ENCODE measurements at places on chromosomes 2 and 18. TPM values are rescaled to one million over a fixed set of nuclear protein-coding genes. Genes with fewer than 3 reads are reported as not detected.

DNA sequence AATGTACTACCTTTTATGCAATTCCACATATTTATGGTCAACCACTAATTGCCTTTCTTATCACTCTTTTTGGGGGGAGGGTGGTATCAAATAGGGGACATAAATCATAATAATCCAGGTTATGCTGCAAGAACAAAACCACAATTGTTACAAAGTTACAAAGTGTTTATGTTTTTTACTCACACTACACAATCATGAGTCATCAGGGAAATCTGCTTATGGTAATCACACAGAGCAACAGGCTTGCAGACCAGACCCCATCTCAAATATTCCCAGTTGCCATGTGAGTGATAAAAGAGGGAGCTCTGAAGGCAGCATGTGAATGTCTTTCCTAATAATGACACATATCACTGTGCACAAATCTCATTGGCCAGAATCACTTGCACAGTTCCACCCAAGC is 304.7 kb upstream of the TMEFF2 start:
- no peak for DNase-seq

Gene RGPD4
- total RNA-seq = 0.54 TPM

Gene LINC00305
- total RNA-seq = not detected

GRCh38 chr2:68715353-68716041 is 19.1 kb upstream of the ARHGAP25 start:
- peak; percentile 68 for DNase-seq

DNA sequence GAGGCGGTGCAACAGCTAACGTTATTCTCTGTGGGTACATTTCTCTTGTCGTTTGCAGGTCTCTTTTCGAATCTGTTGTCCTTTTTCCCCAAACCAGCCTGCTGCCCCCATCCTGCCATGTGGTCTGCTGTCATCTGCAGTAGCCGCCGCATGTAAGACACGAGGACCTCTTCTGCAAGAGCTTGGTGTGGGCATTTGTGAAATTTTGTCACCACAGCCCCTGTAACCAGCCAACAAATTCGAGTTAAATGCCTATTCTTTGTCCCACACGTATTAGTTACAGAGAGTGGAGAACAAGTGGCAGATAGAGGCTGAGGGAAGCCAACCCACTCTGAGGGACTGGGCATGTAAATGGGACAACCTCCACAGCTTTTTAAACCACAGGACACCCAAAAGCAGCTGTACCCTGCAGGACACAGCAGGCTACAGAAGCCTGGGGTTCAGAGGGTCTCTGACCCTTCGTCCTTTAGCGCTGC is 35.0 kb downstream of the ITGA6 start:
- DNase-seq = peak; percentile 45

GRCh38 chr18:10279905-10280644 is 174.4 kb upstream of the APCDD1 start:
- no peak for DNase-seq

- no peak for DNase-seq
Observed at GRCh38 chr2:146927080-146927711, 917.6 kb upstream of the ACVR2A start.

DNA sequence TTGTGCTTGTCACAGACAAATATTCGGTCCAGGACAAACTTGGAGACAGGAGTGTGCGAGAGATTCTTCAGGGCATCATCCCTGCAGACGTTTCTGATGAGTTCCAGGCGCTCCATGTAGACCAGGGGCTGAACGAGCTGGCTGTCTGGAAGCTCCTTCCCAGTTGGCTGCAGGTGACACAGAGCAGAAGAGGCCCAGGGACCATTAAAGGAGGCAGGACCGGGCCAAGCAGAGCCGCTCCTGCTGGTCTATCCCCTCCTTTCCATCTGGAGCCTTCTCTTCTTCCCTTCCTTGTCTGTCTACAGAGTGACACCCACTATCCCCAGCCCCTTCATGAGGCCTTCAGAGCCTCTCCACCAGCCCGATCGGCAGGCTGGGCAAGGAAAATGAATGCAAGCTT is 19.5 kb downstream of the CHST10 start:
- DNase-seq = no peak

GRCh38 chr2:174573621-174574081 is 24.0 kb downstream of the WIPF1 start:
- no peak for DNase-seq

Gene ALKAL2
- total RNA-seq = not detected

Gene RSAD2
- 183 TPM for total RNA-seq

GRCh38 chr2:235502336-235502735 is 8.5 kb downstream of the AGAP1 start:
- DNase-seq = no peak

DNA sequence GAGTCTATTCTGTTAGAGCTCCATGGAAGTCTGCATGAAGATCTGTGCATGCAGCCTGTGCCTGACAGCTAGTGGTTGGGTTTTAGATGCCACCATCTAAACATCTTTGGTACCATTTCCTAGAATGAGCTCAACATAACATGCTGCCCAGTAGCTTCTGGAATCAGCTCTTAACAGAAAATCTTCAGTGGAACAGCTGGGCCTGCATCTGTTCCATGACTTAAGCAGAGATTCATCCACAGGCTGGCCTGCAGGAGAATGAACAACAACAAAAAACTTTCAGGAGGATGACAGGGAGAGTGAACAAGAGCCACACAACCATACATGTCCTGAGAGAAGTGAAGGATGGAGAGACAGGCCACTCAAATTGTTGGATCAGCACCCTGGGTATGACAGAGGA is 316.6 kb downstream of the RDH14 start:
- no peak for DNase-seq

Gene CTAGE1
- not detected for total RNA-seq

Gene ABCG8
- total RNA-seq = not detected

Gene TEKT4
- not detected for total RNA-seq

DNA sequence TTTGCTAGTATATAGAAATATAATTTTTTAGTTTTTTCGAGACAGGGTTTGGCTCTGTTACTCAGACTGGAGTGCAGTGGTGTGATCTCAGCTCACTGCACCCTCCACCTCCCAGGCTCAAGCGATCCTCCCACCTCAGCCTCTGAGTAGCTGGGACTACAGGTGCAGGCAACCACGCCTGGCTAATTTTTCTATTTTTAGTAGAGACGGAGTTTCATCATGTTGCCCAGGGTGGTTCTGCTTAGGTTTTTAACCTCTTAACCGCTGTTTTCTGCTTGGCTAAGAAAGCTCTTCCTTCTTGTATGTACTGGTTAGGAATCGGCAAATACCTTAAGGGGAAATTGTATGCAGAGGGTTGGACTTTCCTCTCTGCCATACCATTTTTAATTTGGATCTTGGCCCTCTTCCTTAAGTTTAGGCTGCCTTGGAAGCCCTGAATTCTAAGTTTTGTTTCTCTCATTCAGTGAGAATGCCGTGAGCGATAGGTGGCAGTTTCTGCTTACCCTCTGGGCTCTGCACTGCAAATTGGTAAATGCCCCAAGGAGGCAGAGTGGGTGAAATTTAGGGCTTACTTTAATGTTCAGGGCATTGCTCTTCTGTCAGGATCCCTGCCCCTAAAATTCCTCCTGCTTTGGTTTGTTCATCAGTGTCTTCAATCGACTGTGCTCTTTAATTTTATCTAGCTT is 32.3 kb downstream of the EML6 start:
- DNase-seq = no peak

Gene CCDC85A
- not detected for total RNA-seq

DNA sequence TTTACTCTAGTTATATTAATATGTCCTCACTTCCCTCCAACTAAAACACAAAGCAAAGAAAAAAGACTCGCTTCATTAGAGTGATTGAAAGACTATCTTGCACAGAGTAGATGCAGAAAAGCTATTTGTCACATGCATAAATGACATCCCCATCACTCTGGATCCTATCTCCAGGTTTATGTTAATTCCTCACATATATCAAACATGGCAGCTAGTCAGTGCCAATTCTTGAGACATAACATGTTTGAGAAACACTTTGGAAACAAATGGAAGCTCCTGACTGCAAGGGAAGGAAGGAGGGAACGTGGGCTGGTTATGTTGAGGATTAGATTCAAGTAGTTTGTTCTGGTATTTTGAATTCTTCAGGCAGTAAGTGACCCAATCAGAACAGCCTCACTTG is 89.8 kb upstream of the BCL2L11 start:
- no peak for DNase-seq

Gene LHCGR
- total RNA-seq = not detected

Data from activated CD8-positive, alpha-beta memory T cell treated with anti-CD3 and anti-CD28 coated beads, Interleukin-2, amount 10 ng/mL, durations not matched to agents 7 days and 5 days (primary cell).